A549 treated with RU486 at 1 μM for 4 hours (cell line): ENCODE measurements at places on chromosomes 2 and 18. TPM values are rescaled to one million over a fixed set of nuclear protein-coding genes. Genes with fewer than 3 reads are reported as not detected.

CNTNAP5 gene
- not detected in 5 replicates for total RNA-seq

TOGARAM2 gene
- total RNA-seq, result 0.09 to 0.20 TPM (median 0.18 TPM) in 4 of 5 replicates, not detected in the other

CAVIN2 gene
- total RNA-seq, result 6.9 to 13.5 TPM (median 12.4 TPM) in 5 replicates

CDKL4 gene
- total RNA-seq, result not detected in 5 replicates

LYPD6 gene
- 0.03 to 0.07 TPM (median 0.06 TPM) in 4 of 5 replicates, not detected in the other for total RNA-seq

IL36G gene
- not detected in 5 replicates for total RNA-seq
